ENCODE measurements at places on chromosomes 13 and 19.

- DNase-seq = no peak
Measured at GRCh38 chr19:41434450-41434849, 5.3 kb downstream of the DMAC2 start.

DNA sequence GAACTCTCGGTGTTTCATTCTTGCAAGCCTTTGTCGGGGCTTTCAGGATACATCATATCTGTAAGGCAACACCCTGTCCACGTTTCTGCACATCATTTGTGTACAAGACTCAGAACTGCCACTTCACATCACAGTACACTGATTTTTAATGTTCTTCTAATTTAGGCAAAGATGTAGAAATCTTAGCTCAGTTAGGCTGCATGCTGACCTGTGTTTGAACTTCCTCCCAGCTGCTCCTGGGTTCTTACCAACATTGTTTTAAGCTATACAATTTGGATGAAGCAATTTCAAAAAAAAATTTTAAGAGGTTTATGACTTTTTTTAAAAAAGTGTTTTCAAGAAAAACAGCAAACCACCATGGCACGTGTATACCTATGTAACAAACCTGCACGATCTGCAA, 1047.9 kb upstream of the SLC10A2 start:
- no peak for DNase-seq

- no peak for DNase-seq
Measured at GRCh38 chr19:48370955-48371354, 6.8 kb downstream of the SYNGR4 start.

DNA sequence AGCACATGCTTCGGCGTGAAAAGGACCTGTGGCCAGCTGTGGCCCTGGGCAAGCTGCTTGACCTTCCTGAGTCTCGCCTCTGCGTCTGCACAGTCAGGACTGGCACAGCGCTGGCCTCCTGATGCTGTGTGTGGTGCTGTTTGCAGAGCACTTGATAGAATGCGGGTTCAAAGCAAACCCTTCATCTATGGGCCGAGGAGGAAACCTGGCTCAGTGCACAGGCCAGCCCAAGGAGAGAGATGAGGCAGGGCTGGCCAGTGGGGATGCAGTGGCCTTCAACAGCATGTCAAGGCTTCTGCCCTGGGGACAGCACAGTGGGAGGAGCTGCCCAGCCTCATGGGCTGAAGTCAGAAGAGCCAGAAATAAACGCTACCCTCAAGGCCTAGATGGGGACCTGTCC, 21.3 kb upstream of the VSTM2B start:
- no peak for DNase-seq

DNA sequence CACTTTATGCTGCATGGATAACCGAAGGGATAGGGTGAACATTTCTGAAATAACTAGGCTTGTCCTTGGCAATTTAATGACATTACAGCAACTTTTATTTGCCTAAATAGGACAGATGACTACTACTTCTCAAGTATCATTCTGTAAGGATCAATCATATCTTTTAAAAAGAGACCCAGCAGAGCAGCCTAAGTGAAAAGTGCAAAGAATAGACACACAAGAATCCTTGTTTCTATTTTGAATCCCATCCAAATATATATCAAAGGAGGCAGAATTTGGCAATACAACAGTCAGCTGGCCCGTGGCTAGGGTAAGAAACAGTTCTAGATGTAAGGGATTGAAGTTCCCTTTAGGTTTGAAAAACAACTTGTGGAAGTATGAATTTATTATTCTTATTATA, 6.9 kb downstream of the THSD1 start:
- DNase-seq = no peak

DNA sequence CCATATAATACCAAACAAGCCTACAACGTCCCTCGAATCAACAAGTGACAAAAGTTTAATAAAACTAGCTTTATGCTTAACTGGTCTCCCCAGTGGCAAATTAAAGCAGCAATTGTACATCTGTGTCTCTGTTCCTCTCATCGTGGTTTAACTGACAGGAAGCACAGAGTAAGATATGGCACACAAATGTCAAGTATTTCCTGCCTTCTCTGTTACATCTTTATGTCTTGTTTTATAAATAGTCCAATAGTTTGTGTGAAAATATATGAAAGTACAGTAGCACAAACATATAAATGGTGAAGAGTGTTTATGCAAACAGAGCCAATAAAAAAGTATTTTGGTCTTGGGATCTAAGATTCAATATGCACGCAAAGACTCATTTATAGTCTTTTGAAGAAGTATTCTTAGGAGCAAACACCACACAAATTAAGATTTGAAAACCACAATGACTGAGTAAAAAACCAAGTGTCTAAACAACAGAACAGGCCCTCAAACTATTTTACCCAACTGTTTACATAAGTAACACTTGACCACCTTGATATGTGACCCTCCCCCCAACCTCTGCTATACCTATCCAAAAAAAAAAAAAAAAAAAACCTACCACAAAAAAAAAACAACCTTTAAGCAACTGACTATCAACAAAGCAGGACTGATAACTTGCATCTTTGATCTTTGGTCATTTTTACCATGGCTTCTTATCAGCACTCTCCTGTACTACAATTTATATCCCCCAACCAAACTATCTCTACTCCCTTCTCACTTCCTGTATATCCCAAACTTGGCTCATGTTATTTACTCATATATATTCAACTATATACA, 14.0 kb downstream of the ELF1 start:
- DNase-seq = no peak

DNA sequence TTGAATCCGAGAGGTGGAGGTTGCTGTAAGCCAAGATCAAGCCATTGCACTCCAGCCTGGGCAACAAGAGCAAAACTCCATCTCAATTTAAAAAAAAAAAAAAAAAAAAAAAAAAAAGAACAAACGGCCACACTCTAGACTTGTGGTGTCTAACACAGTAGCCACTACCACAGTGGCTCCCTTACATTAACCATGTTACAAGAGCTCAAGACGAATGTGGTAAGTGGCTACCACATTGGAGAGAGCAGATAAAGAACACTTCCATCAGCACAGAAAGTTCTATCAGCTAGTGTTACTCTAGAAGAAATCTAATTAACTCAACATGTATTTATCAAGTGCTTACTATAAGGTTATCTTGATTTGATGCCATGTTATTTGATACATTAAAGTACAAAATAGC, 11.5 kb downstream of the XPO4 start:
- no peak for DNase-seq

DNA sequence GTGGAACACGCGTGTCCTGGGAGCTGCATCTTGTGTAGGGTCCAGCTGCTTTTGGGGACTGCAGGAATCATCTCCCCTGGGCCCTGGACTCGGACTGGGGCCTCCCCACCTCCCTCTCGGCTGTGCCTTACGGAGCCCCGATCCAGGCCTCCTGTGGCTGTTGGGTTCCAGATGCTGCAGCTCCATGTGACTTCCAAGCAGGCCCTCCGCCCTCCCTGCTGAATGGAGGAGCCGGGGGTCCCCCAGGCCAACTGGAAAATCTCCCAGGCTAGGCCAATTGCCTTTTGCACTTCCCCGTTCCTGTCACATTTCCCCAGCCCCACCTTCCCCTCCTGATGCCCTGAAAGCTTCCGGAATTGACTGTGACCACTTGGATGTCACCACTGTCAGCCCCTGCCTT, 6.2 kb upstream of the PGLS start:
- no peak for DNase-seq

GRCh38 chr13:33615436-33615835, 202.5 kb upstream of the RFC3 start:
- DNase-seq = no peak

GRCh38 chr19:12794971-12795381, 3.7 kb downstream of the JUNB start:
- no peak for DNase-seq

DNA sequence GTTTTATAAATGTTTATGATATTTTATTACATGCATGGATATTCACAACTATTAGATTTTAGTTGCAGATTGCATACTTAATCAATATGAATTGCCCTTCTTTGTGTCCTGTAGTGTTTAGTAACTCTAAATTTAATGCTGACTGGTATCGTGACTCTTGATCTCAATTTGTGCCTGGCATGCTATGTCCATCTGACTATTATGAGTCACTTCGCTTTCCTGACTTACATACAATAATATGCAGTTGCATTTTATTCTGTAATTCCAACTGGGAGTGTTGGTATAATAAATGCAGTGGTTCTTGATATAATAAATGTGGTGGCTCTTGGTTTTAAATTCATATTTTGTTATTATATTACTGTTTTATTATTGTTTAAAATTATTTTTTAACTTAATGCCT, 277.5 kb downstream of the LIG4 start:
- no peak for DNase-seq

- DNase-seq = no peak
Measured at GRCh38 chr13:37546087-37546486, 52.5 kb downstream of the POSTN start.

GRCh38 chr13:37953696-37954095, 84.1 kb upstream of the TRPC4 start:
- DNase-seq = no peak

- no peak for DNase-seq
Measured at GRCh38 chr19:47497821-47498520, 14.0 kb upstream of the KPTN start.

DNA sequence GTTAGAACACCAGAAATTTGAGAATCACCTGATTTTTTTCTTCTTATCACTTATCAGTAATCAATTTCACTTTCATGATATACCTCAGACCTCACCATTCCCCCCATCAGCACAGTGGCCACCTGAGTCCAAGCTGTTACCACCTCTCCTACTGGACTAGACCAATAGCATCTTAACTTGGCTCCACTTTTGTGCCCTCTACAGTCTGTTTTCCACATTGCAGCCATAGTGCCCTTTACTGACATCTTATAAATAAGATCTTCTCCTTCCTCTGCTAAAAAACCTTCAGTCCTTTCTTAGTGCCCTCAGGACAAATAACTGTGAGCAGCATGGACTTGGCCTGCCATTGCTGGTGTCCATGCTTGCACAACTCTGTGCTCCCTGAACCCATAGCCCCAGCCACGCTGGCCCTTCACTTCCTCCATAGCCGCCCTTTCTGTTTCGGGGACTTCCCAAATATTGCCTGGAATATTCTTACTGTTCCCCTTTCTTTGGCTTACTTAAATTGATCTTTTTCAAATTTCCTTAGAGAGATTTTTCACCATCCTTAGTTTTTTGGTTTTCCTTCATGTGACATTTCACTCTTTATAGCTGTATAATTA, 380.8 kb downstream of the LMO7 start:
- no peak for DNase-seq

DNA sequence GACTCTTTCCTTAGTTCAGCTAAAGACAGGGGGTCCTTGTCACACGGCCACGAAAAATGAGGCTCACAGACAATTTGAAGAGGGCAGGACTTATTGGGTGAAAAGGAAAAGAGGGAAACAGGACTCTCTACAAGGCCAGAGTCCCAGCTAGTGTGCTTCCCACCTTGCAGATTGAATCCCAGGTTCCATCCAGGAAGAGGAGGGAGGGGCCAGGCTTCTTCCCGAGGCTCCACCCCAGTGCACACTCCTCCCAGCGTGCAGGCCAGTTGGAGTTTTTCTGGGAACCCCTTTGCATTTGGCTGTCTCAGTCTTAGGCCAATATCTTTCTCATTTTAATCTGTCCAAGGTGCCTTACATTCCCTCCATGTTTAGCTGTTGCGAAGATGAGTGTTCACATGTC, 106.8 kb downstream of the DNAJC3 start:
- no peak for DNase-seq

DNA sequence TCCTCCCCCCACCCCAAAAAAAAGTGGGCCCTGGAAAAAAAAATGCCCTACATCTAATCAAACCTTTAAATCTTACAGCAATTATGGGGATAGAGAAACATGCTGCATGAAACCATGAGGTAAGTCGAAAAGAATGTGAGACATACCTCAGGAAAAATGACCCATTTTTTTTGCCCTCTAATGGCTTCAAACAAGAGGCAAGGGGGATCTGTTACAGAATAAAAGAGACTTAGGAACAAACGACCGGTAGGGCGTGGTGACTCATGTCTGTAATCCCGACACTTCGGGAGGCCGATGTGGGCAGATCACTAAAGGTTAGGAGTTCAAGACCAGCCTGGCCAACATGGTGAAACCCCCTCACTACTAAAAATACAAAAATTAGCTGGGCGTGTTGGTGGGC, 8.4 kb downstream of the RGL3 start:
- DNase-seq = no peak

DNA sequence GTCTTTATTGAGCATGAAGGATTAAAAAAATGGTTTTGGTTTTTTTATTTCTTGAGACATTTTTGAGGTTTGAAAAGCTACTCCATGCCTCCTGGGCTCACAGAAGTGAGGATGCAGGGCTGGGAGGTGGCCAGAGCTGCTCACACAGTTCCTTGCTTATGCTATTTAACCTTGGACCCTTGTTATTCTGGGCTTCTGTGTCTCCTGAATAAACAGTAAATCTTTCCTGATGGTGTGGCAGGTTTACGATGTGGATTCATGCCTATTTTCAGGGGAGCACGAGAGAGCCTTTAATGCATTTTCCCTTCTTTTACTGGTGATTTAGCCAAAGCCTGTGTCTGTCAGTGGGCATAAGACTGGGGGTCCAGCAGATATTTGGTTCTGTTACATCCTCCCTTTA, 34.3 kb upstream of the PCDH8 start:
- DNase-seq = no peak

DNA sequence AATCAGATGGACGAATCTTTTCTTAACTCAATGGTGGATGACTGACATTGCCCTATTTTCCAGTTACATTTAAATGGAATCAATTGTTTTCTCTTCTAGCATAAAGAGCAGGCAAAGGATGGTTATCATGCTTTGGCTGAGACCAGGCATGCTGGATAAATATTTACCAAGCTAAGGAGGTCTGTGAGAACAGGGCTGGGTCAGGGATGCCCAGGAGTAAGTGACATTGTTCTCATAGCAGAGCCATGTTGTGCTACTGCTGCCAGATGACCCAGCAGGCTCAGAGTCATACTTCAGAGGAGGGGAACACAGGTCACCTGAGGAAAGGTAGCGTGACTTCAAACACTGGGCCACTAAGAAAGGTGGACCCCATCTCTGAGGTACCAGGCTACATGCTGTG, 116.0 kb upstream of the RNF113B start:
- DNase-seq = no peak

DNA sequence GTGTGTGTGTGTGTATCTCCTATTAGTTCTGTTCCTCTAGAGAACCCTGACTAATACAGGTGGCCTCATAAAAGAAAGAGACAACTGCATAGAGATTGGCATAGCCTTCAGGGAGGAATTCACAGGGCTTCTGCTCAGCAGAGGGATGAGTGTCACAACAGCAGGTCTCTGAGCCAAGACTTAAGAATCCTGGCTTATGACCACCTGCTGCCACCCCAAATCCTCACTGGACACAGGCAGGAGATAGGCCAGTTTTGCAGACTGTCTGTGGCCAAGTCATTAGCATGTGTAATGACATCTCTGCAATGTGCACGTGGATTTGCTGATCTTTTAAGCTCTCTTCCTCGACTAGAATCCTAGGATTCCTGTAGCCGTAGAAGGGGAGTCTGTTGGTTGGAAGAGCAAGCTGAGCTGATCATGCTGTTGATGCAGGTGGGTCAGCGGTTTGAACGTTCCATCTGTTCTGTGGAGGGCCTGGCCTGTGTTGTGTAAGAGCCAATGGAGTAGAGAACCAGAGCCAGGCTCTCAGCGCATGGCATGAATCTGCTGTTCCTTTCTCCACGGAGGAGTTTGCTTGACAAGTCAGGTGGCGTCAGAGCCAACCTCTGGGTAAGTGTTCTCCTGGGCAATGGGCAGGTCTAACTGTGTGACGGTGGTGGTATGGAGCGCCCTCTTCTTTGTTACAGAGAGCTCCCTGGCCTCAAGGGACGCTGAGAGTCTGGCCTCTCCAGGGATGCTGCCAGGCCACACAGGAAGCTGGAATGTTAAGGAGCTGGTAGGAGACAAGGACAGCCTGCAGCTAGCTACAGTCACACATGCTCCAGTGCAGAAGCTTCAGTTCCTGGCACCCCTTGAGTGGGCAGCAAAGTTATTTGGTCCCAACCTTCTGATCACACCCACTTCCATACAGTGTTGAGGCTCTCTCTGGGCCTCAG, 503.1 kb downstream of the FOXO1 start:
- DNase-seq = no peak
